ENCODE measurements at places on chromosomes 6 and 20. TPM values are rescaled to one million over a fixed set of nuclear protein-coding genes. Genes with fewer than 3 reads are reported as not detected.

Gene RAMACL
- 2.5 TPM for total RNA-seq

Gene SFTA2
- not detected for total RNA-seq

DNA sequence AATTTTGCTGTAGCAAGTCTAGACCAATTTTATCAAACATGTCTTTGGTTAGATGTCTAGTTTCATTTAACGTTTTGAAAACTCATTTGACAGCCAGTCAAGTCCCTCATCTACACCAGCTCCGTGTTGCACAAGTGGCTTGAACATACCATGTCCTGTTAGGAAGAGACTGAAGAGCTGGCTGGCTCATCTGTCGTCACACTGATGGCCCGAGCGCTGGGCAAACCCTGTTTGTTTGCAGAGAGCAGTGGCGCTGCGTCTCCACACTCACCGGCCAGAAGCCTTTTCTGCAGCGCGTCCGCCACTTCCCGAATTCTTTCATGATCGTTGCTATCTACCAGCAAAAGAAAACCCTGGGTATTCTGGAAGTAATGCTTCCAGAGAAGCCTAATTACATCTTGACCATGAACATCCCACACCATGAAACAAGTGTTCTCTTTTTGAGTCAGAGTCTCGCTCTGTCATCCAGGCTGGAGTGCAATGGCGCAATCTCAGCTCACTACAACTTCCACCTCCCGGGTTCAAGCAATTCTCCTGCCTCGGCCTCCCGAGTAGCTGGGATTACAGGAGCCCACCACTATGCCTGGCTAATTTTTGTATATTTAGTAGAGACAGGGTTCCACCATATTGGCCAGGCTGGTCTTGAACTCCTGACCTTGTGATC is 10.7 kb upstream of the TCFL5 start:
- DNase-seq = no peak

- DNase-seq = no peak
Measured at GRCh38 chr6:136866872-136867416, 44.6 kb downstream of the PEX7 start.

Gene DCBLD1
- 16.0 TPM for total RNA-seq

Gene RAB44
- total RNA-seq = 1.9 TPM

DNA sequence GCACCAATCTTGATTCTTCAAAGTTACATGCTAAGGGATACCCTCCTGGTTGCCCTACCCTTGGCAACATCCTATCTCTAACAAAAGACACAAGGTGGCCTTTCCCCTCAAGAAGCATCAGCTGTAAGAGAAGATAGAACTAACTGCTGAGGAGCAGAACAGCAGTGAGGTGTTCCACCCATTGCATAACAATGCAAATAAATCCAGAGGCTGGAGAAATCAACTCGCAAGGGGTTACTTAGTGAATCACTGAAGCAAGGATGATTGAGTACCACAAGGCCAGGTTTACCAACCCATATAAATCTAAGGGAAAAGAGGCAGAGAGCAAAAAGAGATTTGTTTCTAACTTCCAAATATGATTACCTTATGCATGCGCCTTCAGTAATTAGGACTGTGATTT is 36.7 kb downstream of the F13A1 start:
- DNase-seq = no peak

Gene STMN3
- 19.6 TPM for total RNA-seq

- DNase-seq = no peak
Measured at GRCh38 chr6:121759370-121759769, 323.9 kb downstream of the GJA1 start.

- DNase-seq = no peak
Measured at GRCh38 chr6:92281571-92282076, 1137.7 kb downstream of the EPHA7 start.

DNA sequence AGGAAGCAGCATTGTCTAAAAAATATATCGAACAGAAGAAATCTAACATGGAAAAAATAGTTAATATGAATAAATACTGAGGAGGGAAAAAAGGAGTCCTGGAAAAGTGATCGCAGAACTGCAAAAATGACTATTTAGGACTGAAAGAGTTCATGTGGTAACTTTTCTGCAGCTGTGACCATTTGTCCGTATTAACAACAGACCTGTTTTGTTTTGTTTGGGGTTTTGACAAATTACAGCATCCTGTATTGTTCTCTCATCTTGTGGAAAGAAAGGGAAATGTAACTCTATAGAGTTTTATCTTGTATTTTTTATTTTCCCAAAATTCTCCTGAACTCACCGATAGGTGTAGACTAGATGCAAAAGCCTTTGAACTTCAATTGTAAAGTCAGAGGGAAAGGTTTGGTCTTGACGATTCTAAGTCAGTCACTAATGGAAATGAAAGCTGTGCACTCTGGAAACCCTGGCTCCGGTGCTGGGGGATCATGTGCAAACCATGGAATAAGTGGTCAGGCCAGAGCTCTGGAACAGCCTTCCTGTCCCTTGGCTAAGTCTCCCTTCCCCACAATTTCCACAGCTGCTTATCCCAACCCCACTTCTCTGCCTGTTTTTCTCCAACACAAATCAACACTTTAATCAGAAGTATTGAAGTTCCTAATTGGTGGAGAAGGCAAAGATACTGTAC is 51.2 kb upstream of the MARCKS start:
- no peak for DNase-seq

GRCh38 chr6:44338228-44339122 is 4.0 kb upstream of the SPATS1 start:
- no peak for DNase-seq

- no peak for DNase-seq
Measured at GRCh38 chr6:16200321-16200883, 38.0 kb upstream of the GMPR start.

GRCh38 chr6:112156668-112157067 is 69.3 kb downstream of the FAM229B start:
- DNase-seq = no peak

All from breast epithelium (tissue), 4 donors.